Right hindlimb (tissue), 1 donor: ENCODE measurements at places on chromosomes 4 and X.

- no peak for DNase-seq
These were observed 18.5 kb upstream of the OPN1LW start for GRCh38 chrX:154125391-154126040.

DNA sequence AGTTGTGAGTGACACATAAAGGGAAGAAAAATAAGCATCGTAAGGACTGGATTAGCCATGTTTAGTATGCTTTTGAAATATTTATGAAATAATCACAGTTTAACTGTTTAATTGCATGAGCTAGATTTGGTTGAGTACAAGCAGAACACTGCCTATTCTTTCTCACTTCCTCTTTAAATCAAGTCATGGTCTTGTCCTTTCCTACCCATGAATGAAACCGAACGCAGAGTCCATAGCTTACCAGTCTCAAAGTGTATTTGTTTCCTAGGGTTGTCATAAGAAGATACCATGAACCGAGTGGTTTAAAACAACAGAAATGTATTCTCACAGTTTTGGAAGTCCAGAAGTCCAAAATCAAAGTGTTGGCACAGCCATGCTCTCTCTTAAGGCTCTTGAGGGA, 684.0 kb upstream of the MAGEB2 start:
- DNase-seq, result no peak

DNA sequence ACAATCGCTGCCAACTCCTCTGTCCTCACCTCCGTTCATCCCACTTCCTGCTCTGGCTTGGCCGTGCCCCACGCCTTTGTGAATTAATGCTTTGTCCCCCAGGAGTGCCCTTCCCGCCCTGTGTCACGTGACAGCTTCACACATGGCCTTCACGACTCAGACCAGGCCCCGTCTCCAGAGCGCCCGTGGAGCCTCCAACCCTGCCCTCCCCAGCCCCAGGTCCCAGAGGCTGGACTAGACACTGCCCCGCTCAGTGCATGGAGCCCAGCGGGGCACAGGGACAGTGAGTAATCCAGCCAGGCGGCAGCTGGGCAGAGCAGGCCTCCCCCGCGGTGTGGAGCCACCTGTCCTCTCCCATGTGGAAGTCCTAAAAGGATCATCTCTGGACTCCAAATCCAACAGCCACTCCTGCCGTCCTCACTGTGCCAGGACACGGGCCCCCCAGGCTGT, 7.4 kb downstream of the ADRA2C start:
- DNase-seq, result no peak

DNA sequence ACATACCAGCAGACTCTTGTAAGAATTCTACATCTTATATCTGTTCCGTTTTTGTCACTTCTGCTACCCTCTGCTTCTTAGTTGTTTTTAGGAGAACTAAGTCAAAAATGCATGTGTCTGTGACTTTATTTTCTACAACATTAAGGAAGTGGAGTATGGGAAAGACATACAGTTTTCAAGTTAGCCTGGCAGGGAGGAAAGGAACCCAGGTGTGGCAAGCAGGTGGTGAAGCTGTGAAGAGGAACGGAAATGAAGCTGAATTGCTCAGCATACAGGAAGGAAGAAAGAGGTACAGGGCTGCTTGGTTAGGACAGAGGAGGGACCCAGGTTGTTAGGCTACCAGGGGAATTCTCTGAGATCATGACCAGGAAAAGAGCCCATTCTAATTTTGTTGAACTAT, 9.4 kb downstream of the GPRIN3 start:
- DNase-seq, result no peak

GRCh38 chr4:138311771-138312535, 69.8 kb upstream of the SLC7A11 start:
- DNase-seq, result no peak

DNA sequence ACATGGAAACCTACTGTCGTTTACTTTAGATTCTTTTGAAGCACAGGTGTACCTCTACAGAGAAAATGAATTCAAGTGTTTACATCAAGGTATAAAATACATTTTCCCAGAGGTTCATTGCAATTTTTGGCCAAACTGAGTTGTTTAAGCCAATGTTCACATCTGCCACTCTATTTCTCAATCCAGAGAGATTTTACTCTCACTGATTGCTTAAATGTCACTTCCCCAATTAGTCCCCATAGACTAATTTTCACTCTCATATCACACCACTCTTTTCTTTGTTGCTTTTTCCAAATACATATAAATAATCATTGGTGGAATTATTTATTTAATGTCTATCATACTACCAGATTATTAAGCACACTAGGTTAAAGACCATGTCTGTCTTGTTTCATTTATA, 271.8 kb downstream of the PPP3CA start:
- DNase-seq, result no peak

GRCh38 chr4:141041021-141041476, 92.2 kb downstream of the RNF150 start:
- DNase-seq, result no peak

DNA sequence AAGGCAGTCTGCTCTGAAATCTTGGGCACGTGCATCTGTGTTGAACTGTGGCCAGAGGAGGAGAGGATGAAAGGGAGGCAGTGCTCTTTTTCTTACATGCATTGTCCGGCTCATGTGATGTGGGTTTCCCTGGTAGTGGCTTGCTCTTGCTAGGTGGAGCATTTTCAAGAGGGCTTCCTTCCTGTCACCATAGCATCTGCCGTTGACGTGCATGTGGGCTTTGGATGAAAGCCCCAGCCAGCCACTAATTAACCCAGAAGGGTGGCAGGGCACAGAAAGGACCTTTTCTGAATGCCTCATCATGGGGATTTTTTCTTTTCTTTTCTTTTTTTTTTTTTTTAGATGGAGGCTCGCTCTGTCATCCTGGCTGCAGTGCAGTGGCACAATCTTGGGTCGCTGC, 121.3 kb downstream of the GPR143 start:
- DNase-seq, result no peak

DNA sequence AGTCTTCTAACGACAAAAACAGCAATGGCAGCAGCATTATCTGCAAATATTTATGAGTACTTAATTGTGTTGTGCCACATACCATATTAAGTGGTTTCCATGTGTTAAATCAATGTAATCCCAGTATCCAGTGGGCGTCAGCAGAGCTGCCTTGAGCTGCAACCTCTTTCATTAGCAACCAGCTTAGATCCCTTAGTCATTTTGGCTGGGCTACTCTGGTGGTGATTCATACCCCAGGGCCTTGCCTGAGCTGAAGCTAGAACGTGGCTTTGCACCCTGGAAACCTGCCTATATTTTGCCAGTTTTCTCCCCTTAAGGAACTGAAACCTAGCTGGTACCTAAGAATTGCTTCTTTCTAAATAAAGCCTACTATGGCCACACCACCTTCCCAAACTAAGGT, 474.3 kb upstream of the FTHL17 start:
- DNase-seq, result no peak

GRCh38 chr4:7981738-7982394, 42.2 kb upstream of the AFAP1 start:
- no peak for DNase-seq

DNA sequence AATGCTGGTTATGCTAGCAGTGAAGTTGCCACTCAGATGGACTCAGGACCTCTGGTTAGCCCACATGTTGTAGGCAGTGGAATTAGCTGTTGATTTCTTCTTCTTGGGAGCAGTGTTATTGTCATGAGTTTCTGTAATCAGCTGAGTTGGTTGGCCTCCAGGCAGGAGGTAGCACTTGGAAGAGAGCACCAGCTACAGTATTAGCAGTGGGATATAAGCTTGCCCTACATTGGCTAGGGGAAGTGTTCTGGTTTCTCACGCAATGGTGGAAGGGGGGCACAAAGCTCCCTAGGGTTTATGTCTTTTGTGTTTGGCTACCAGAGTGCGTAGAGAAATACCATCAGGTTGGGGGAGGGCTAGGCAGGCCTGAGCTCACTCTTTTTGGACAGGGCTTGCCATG, 34.0 kb upstream of the UCP1 start:
- DNase-seq, result no peak

DNA sequence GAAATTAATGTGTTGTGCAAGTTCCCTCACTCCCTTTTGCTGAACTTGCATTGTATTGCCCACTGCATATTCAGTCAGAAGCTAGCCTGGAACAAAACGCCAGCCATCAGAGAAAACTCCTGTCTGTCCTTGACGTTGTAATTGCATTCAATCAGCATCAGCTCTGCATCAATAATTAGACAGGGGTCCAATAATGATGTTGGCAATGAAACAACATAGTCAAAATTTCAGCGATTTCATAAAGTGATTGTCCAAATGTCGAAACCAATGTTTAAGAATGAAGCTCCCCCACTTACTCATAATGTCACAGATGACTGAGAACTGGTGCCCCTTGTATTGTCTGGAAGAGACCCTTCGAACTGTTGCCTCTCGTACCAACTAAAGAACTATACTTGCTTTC, 504.2 kb upstream of the TENM3 start:
- no peak for DNase-seq

GRCh38 chrX:68932611-68933010, 103.8 kb downstream of the EFNB1 start:
- DNase-seq, result no peak

GRCh38 chr4:158162631-158163030, 10.2 kb downstream of the GASK1B start:
- no peak for DNase-seq

- DNase-seq, result no peak
These were observed 23.1 kb upstream of the BMP2K start for GRCh38 chr4:78753091-78753490.

DNA sequence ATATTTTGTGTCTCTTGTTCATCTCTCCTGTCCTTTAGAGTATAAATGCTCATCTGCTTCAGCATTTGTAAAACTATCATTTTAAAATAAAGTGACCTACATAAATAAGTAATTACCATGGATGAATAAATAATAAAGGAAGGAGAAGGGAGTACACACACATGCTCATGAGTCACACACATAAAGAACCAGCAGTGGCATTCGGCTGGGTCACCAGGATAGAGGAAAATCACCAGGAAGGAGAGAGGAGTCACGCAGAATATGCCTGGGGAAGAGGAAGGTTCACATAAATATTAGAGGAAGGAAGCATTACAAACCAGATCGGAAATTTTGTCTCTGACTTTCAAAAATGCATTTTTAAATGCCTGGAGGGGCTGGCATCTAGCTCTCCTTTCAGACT, 38.5 kb upstream of the MED14 start:
- DNase-seq, result no peak

DNA sequence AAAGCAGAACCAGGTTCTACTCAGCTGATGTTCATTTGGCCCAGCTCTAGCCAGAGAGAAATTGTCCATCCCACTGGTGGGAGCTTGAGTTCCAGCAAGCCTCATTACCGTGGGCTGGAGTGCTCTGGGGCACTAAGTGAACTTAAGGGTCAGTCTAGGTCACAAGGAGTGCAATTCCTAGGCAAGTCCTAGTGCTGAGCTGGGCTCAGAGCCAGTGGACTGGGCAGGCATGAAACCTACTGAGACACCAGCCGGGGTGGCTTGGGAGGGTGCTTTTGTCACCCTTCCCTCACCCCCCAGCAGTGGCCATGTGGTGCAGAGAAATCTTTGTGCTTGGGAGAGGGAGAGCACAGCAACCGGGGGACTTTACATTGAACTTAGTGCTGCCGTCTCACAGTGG, 39.4 kb downstream of the GSX2 start:
- no peak for DNase-seq

GRCh38 chr4:6905516-6906445, 3.8 kb upstream of the TBC1D14 start:
- DNase-seq, result no peak

- no peak for DNase-seq
These were observed 95.1 kb upstream of the STIM2 start for GRCh38 chr4:26765515-26765914.

DNA sequence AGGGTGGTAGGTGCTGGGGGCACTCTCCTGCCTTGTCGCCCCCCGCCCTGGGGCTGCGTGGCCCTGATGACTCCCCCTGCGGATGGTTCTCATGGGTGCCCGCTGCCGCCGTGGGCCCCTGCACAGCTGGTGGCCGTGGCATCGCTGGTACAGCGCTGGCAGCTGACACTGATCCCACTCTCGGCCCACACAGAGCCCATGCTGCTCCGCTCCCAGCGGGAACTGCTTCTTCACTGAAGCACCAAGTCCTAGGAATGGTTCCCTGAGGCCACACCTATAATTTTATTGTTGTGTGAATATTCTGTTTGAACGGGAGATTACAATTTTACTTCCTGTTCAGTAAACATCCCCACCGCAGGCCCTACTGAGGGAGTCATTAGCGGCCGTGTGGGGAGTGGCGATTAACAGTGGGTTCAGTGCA, 138.6 kb upstream of the NKX1-1 start:
- DNase-seq, result no peak

- no peak for DNase-seq
These were observed 30.1 kb upstream of the RBMX start for GRCh38 chrX:136910565-136911035.

- DNase-seq, result peak; percentile 86
These were observed at the start of gene SCRG1 for GRCh38 chr4:173398779-173399415. TSS of gene SCRG1 (minus strand) at chr4:173399116. CDS start at chr4:173391414, 7,702 bp downstream.

GRCh38 chr4:89438102-89438831, 130.7 kb upstream of the GPRIN3 start:
- DNase-seq, result no peak

DNA sequence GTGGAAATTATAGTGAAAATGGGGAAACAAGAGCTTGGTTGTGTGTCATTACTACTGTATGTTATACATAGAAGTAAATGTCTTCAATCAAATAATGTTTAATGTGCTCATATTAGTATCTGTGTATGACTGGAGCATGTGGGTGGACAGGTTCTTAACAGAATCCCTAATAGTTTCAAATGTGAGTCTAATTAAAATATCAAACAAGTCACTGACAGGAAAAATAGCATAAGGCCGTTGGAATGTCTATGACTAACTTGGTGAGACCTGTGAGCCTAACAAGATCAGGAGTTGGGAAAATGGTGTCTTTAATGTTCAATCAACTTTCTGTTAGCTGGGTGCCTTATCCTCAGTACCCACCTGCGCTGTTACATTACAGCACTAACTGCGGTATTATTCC, 6.2 kb upstream of the CXCL3 start:
- no peak for DNase-seq

DNA sequence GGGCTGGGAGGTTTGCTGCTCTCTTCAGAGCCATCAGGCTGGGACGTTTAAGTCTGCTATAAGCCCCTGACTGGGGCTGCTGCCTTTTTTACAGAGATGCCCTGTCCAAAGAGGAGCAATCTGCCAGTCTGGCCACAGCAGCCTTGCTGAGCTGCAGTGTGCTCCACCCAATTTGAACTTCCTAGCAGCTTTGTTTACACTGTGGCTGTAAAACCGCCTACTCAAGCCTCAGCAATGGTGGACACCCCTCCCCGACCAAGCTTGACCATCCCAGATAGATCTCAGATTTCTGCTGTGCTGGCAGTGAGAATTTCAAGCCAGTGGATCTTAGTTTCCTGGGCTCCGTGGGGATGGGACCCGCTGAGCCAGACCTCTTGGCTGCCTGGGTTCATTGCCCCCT, 40.7 kb downstream of the SPATA18 start:
- DNase-seq, result no peak
